Gastroesophageal sphincter (tissue), 4 donors: ENCODE measurements at places on chromosomes 7 and 10. TPM values are rescaled to one million over a fixed set of nuclear protein-coding genes. Genes with fewer than 3 reads are reported as not detected.

Gene GRID2IP
- not detected for total RNA-seq

GRCh38 chr10:87868277-87868676, 4.9 kb downstream of the PTEN start:
- no peak for ATAC-seq

DNA sequence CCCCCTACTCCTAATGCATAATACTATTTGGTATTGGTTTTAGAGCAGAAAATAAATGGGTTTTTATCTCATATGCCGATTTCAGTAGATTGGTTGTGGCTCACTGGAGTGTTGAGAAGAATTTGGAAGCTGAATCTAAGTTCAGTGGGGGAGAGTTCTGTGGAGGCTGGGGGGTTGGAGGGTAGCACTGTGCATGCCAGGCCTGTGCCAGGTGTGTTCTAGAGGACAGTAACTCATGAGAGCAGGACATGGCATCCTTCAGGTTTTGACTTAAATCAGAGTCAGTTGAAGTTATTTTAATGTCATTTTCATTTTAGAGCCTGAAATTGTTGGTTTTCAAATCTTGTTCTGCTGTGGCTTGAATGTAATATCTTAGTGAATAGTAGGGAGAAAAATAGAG, 79.5 kb downstream of the EEPD1 start:
- ATAC-seq = no peak

Gene ACSM6
- not detected for total RNA-seq

GRCh38 chr10:618229-618989, 71.1 kb downstream of the DIP2C start:
- no peak for ATAC-seq

DNA sequence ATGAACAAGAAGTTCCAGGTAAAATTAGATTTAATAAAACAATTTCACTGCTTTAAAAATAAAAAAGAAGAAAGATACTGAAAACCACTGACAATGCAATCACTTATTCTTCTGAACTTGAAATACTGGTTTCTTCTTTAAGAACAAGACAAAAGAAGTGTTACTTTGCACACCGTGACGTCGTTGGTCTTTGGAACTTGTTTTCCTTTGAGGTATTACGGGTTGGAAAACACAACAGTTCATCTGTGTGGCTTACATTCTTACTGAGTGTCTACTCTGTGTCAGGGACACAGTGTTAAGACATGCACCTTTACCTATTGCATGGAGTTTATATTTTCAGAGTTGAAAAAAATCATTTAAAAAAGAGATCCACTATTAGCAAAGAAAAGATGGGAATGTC, 41.3 kb upstream of the UCN3 start:
- no peak for ATAC-seq
